ENCODE measurements at places on chromosomes 12 and 14. TPM values are rescaled to one million over a fixed set of nuclear protein-coding genes. Genes with fewer than 3 reads are reported as not detected.

DNA sequence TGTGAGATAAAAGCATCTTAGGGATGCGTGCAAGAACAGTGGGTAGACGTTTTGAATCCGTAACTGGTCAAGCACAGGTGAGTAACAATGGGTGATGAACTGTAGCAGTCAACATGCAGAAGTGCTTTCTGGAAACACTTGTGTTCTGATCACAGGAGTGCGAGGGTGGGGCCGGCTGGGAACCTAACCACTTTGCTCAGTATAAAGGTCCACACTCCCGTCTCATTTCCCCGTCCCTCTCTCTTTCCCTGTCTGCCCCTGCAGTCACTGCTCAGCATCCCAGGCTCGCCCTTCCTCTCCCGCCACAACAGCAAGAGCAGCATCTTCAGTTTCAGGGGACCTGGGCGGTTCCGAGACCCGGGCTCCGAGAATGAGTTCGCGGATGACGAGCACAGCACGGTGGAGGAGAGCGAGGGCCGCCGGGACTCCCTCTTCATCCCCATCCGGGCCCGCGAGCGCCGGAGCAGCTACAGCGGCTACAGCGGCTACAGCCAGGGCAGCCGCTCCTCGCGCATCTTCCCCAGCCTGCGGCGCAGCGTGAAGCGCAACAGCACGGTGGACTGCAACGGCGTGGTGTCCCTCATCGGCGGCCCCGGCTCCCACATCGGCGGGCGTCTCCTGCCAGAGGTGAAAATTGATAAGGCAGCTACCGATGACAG lies 127.1 kb downstream of the FIGNL2 start:
- no peak for DNase-seq

- DNase-seq, result no peak
Measured at GRCh38 chr14:34345718-34346465, 116.1 kb downstream of the SPTSSA start.

GRCh38 chr12:6550294-6551062 lies 5.4 kb downstream of the IFFO1 start:
- DNase-seq, result no peak

DNA sequence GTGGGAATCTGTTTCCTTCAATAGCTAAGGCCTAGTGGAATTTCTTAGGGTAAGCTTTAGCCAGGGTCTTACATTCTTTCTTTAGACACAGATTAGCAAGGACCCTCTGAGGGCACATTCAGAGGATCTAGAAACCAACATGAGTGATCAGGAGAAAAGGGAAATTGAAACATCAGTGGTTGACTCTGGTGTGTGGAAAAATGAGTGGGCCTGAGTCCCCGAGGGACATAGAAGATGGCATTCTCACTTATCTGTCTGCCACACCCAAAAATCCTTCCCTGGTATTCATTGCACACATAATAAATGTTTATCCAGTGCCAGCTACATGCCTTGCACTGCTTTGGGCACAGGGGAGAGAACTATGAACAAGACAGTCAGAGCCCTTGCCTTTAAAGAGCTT lies 82.9 kb downstream of the SSPN start:
- DNase-seq, result no peak

DNA sequence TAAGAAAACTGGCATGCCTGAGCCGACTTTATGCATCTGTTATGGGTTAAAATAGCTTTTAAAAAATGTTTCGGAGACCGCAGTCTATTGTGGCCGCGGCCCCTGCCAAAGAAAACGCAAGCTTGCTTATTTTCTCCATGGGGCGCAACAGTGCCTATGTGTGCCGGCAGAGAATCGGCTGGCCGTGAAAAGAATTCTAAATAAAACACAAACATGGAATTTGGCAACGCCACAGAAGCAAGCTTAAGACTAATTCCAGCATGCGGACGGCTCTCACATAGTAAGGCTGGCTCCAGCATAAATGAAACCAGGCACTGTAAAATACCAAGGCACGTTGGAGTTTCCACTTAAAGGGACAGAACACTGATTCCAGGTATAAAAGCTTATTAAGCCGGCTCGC lies 56.7 kb downstream of the BCL11B start:
- no peak for DNase-seq

ANO6 gene
- total RNA-seq, result 36.7 TPM

DNA sequence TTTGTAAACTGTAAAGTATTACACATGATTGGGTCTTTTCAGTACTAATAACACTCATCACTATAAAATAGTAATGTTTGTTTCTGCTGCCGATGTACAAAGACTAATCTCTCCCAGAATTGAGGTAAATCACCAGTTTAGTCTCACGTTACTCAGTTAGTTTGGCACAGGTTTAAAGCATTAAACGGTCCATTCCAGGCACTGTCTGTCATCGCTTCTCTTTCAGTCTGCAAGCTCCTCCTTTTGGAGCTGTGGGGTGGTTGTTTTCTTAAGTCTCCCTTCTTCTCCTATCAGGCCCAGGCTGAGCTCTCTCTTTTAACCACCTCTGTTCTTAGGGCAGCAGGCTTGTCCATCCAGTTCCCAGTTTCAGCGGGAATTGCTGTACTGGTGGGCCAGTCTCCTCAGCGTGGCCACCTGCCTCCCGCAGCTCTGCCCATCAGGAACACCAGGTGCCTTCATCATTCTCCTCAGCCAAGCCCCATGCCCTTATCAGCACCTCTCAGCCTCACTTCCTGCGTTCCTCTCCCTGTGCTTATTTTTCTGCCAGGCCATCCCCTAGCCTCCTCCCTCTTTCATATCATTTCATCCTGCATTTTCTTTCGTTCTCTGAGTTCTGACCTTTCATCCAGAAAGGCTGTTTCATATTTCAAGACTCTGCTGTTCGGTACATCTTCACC lies 149.0 kb downstream of the TGFB3 start:
- DNase-seq, result no peak

- no peak for DNase-seq
Measured at GRCh38 chr12:23433121-23433520, 516.3 kb downstream of the SOX5 start.

DNA sequence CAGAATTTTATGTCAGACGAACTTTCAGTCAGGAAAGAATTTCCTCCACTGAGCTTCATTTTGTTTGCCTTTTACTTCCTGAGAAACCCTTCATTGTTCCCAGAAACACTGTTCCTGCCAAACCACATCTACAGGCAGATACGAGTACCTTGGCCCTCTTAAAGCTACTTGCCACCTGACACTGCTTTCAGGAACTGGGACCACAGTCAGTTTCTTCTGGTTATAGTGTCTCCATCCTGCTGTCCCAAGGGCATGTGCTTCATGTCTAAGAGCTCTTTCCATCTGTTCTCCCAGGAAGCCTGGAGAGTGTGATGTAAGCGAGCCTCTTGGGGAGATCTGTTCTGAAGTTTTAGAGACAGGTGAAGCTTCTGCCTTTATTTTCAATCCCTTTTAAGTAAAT lies 161.7 kb upstream of the PLEKHA5 start:
- DNase-seq, result no peak

- no peak for DNase-seq
Measured at GRCh38 chr14:34548472-34548981, 9.0 kb upstream of the EAPP start.

DNA sequence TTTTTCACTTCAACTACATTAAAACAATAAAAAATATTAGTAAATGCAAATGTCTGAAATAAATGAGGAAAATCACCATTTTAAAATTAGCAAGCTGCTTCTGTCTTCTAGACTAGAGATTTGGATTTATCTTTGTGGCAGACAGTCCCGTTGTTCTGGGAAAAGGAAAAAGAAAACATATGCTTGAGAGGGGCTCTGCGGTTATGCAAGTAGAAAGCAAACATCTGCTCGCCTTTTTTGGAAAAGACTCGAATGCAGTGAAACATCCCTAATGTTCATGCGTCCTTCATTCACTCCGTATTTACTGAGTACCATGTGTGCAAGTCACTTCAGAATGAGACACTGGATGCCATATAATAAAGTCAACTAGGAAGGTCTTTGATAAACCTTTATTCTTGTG lies 44.9 kb downstream of the IFNG start:
- no peak for DNase-seq

DNA sequence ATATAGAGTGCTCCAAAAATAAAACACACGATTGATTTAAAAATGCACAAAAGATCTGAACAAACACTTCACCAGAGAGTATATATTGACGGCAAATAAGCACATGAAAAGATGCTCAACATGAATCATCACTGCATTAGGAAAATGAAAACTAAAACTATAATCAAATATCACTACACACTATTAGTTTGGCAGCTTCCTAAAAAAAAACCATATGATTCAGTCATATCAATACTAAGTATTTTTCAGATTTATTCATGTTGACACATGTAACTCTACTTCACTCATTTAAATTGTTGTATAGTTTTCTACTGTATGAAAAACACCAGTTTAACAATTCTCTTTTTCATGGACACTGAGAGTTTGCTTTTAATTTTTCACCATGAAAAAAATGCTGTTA lies 41.6 kb downstream of the EXOC5 start:
- DNase-seq, result no peak

DNA sequence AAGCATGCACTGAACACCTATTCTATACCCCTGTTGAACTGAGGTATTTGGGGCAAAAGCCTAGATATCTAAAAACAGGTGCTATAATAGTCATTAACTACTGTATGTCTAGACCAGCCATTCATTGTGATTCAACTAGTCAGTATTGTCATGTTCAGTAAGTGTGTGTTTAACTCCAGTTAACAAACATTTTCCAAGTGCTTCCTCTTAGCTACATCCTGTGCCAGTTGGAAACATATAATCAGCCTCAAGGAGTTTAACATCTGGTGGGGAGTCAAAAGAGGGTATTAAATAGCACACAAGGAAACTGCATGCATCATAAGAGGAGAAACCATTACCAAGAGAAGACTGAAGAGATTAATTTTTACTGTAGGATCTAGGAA lies 20.4 kb downstream of the TMTC1 start:
- DNase-seq, result no peak
